NCI-H1105 treated with DMSO at 0.1 percent for 48 hours (cell line): ENCODE measurements at places on chromosomes 7 and 10.

DNA sequence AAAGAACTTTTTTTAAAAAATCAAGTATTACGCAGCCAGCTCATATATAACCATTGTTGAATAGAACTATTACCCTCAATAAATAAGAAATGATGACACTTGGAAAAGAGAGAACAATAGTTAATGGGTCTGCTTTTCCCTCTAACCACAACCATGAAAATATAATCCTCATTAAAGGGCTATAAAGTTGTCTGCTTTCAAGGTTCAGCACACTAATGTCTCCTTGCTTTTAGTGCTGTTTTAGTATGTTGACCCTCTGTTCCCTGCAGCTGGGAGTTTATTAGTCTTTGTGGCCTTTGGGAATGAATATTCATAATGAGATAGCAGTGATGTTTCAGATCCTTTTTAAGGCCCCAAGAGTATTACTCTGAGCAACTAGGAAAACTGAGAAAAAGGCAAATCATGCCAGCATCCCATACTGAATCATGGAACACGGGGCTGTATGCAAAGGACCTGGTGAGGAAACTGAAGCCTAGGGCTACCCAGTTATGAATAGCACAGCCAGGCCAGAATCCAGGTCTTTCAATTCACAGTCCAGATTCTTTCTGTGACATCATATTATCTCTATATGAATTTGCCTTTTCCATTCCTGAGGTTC is 332.0 kb upstream of the LRGUK start:
- DNase-seq = peak; percentile 50

DNA sequence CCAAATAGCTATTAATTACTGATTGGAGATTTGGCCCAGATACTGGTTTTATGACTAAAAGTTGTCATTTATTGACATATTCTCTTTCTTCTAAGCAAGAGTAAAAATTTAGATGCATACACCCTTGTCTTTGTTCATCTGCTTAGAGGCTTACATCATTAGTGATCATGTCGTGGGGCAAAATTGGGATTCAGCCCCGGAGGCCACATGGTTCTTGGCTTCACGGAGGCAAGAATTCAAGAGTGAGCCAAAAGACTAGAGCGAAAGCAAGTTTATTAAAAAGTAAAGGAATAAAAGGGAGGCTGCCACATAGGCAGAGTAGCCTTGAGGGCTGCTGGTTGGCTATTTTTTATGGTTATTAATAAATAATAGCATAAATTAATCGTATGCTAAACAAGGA is 41.1 kb downstream of the MINPP1 start:
- DNase-seq = no peak

DNA sequence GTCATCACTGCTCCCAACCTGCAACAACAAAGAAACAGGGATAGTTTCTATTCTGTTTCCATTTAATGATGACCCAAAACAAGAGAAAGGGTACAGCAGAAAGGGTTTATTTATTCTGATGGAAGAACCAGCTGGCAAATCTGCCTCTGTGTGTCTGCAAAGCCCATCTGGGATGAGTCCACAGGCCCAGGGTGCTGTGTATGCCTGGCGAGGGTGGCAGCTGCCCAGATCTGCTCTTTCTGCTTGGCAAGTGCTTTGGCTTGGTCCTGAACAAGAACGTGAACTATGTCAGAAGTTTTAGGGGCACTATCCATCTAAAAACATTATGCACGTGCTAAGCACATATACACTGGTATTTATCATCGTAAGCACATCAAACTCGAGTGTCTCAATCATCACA is 333.8 kb downstream of the CXCL12 start:
- no peak for DNase-seq

DNA sequence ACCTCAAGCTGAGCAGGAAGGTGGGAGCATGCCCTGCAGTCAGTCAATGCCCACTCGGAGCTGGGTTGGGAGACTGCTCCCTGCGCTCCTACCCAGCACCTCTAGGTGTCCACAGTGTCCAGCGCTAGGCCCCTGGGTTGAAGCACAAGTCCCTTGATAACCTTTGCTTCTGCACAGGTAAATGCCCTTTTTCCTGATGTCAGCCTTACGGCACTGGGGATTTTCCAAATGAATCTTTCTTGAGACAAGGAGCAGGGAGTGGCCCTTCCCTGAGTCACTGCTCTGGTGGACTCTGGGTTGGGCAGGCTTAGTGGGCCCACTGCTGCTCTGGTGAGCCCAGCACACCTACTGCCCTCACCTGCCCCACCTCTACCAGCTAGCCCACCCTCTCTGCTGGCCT is 61.9 kb upstream of the OPN4 start:
- no peak for DNase-seq

DNA sequence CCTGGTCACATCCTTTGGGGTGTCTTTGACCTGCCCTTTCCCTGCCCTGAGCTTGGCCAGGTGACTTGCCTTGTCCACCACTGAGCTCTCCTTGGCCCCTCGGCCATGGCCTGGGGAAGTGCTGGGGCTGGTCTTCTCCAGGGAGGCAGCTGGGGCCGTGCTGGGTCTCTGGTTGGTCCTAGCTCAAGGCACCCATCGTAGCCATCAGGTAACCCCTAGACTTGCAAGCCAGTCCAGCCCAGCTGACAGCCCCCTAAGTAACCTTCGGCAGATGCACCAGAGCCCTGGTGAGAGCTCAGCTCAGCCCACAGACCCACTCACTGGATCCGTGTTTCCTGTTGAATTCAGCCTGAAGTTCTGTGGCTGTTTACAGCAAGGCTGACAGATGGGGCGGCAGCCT is 176.2 kb upstream of the SHH start:
- DNase-seq = no peak

DNA sequence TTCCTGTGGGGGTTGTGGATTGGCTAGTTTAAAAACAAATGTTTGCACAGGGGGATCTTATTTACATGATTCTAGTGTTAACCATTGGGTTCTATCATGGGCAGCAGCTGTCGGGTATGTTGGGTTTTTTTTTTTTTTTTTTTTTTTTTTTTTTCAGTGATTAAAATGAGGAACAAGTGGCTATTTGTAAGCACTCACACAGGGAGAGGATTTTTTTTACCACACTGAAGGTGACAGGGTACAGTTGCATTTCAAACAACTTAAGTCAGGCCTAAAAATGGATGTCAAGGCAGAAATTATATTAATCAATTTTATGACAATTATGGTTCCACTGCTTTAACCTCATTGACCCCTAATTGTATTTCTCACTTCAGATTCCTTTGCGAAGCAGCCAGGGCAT is 92.8 kb downstream of the CD36 start:
- no peak for DNase-seq

DNA sequence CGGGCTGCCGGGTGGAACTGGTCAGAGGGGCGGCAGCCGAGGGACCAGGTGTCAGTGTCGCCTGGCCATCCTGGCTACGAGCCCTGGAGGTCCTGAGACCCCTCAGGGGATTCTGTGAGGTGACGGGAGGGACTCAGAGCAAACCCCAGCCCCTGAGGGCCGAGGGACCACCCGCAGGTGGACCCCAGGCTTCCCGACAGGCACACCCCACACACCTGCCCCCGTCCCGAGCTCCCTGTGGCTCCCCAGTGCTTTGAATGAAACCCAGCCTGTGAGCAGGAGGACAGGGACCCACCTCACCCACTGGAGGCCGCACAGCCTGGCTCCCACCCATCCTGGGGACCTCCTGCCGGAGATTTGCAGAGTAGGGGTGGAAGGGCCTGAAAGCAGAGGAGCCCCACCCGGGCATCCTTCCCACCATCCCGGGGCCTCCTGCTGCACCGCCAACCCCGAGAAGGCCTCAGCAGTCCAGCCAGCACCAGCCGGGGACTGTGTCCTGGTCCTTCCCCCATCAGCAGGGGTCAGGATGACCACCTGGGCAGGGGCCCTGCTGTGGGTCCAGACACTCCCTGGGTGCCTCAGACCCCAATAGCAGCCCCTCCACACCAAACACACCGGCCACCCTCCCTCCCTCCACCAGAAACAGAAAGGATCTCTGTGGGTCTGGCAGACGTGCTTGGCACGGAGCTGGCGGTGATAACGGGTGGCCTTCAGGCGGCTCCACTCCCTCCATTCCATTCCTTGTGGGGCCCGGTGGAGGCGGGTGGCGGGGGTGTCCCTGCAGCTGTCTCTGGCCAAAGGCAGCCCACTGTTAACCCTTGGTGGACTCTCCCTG is 13.9 kb downstream of the VENTX start:
- DNase-seq = no peak

- DNase-seq = no peak
Measured at GRCh38 chr10:44153918-44154670, 230.8 kb downstream of the CXCL12 start.

DNA sequence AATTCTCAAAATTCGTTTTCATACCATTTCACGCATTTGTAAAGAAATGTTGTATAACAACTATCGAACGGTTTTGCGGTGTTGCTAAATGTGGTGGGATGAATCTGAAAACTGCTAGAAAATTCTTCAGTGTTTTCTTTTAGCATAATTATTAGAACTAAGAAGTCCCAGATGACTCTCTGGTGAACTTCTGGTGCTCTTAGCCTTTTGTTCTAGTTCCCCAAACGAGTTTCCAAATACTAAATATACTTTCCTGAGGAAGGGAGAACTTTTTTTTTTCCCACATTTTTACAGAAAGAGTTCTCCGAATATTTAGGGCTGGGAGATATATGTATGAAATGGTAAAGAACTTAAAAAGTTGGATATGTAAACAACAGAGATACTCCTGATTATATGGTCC is 82.5 kb downstream of the ICA1 start:
- no peak for DNase-seq

DNA sequence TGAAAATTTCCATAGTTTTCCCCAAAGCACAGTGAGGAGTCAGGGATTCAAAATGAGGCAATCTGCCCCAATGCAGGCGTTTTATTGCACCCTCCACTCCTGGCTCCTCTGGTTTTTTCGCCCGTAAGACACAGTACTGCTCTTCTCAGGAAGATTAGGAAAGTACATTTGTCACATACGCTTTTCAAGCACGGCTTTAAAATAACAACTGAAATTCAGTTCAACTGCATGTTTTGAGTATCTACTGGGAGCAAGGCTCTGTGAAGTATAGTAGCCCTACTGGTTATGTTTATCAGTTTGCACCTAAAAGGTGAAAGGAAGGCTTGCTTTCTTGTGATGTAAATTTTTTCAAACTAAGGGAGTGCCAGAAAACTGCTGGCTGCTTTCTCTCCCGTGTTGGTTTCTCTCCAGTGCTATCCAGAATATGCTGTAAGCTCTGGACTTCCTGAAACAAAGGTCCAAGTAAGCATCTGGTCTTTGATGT is 1.9 kb upstream of the SGMS1 start:
- DNase-seq = no peak

DNA sequence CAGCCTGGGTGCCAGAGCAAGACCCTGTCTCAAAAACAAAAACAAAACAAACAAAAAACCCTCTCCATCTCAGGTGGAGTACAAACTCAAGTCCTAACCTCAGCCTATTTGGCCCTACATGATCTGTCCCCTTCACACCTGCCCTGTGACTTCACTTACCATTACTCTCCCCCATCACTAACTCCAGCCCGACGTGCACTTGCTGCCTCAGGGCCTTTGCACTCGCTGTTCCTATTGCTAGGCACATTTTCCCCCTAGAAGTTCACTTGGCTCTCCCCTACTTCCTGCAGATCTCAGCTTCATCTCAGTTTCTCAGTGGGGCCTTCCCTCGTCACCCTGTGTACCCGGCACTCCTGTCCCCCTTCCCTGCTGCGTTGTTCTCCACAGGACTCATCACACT is 8.5 kb upstream of the LRMDA start:
- DNase-seq = no peak

DNA sequence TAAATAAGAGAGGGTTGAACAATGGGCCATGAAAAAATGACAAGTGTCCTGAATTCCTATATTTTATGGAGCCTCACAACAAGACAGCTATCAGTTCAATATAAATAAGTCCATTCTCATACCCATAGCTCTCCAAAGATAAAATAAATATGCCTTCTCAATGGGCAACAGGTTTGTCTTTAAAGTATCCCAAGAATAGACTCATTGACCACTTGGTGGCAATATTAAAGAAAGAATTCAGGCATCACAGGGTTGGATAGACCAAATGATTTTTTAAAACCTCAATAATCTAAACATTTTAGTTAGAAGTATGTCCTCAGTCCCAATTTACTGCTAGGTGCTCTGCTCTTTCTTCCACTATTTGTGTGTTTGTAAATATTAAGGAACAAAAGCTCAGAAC is 165.1 kb upstream of the WNT16 start:
- DNase-seq = no peak

GRCh38 chr10:114632869-114633715 is 25.0 kb downstream of the ABLIM1 start:
- no peak for DNase-seq

DNA sequence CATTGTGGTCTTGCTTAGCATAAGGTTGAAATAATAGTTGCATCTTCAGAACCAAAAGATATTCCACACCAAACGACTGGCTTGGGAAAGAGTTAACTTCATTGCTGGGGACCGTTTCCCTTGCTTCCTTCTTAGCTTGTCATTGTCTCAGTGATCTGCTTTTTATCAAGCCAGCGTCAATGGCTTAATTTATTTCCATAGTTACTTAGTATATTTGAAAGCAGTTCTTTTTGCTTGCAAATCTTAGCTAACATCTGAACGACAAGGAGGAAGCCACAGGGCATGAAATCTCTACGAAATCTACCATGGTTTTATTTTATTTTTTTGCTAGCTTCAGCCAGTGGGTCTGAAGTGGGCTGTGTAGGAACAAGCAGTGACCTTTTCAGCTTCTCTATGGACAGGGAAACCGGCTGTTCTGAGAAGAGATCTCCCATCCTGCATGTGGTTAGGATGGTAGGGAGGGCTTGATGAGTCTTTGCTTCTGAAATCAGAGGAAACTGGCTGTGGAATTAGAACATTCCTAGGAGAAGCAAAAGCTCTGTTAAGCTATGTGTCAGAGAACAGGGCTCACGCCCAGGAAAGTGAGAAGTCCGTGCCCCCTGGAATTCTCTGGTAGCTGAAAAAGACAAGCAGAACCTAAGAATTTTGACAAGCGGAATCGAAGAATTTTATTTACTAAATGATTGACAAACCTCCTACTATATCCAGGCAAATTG is 8.0 kb downstream of the SLC18A2 start:
- DNase-seq = no peak

- no peak for DNase-seq
Measured at GRCh38 chr10:117240621-117241529, at the start of gene SLC18A2. TSS of gene SLC18A2 (plus strand) at chr10:117241114. CDS start at chr10:117241694, 580 bp downstream.

GRCh38 chr7:39429421-39429820 is 136.8 kb upstream of the YAE1 start:
- no peak for DNase-seq

- DNase-seq = peak; percentile 44
Measured at GRCh38 chr10:3192856-3193635, 20.5 kb upstream of the PITRM1 start.

DNA sequence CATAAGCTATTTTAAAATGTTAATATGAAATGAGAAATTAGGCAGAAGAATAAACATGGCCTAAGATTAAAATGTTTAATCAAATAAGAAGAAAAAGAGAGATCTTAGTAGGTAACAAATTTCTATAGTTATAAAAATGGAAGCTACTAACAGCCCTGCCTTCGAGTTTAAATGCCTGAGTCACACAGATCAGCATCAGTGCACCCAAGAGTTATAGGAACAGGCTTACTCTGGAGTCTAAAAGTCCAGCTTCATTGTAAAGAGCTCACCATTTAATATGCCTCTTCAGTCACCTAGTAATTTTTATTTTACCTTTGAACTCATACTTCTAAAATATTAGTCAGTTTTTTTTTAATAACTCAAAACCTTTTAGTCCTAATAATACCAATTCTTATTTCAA is 52.6 kb downstream of the BRI3 start:
- DNase-seq = no peak

- DNase-seq = peak; percentile 13
Measured at GRCh38 chr10:13528875-13529713, at the start of gene BEND7. TSS of gene BEND7 (minus strand) at chr10:13529014. CDS start at chr10:13528533, 481 bp downstream.
